ENCODE measurements at places on chromosomes 5 and 9. TPM values are rescaled to one million over a fixed set of nuclear protein-coding genes. Genes with fewer than 3 reads are reported as not detected.

Gene IL9
- total RNA-seq, result not detected

- no peaks in the 10 kb centered on the region for H3K36me3 ChIP-seq
- DNase-seq, result no peak
- peaks cover 9% of the 10 kb centered on the region for H3K4me1 ChIP-seq
Observed at GRCh38 chr9:99116003-99116411, 11.1 kb downstream of the TGFBR1 start.

DNA sequence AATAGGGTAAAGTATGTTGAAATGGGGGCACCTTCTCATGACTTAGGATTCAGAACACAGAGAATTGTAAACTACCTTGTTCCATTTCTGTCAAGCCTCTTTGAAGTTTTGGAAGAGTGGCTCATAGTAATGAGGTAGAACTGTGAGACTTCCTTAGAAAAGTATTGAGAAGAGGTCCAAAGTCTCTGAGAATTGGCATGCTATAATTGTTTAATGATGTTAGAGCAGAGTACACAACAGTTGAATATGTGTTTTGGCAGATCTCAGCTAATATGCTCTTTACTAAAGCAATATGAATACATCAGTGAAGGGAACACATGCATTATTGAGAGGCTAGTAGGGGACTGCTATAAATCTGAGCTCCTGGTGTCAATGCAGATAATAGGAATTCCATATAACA is 579.4 kb upstream of the RIOK2 start:
- no peaks in the 10 kb centered on the region for H3K36me3 ChIP-seq
- H3K27ac ChIP-seq, result no peak overlapping the region
- H3K4me3 ChIP-seq, result no peak overlapping the region
- H3K4me1 ChIP-seq, result no peaks in the 10 kb centered on the region

- H3K27me3 ChIP-seq, result no peaks in the 10 kb centered on the region
- peak; percentile 92 for DNase-seq
- H3K4me1 ChIP-seq, result peaks cover 7% of the 10 kb centered on the region
Observed at GRCh38 chr5:139982157-139982974, 60.7 kb downstream of the NRG2 start.

- no peaks in the 10 kb centered on the region for H3K36me3 ChIP-seq
- no peak overlapping the region for H3K27ac ChIP-seq
- no peak overlapping the region for H3K4me3 ChIP-seq
- DNase-seq, result no peak
Observed at GRCh38 chr9:133969681-133970580, 22.2 kb downstream of the VAV2 start.

Gene MTMR12
- 33.1 TPM for total RNA-seq

- H3K4me3 ChIP-seq, result no peak overlapping the region
- H3K27me3 ChIP-seq, result no peaks in the 10 kb centered on the region
- H3K27ac ChIP-seq, result peak overlapping the region; percentile 88
- peaks cover 50% of the 10 kb centered on the region for H3K4me1 ChIP-seq
Observed at GRCh38 chr9:130024597-130024994, 18.4 kb downstream of the FNBP1 start.

- no peaks in the 10 kb centered on the region for H3K36me3 ChIP-seq
- no peak overlapping the region for H3K4me3 ChIP-seq
- no peak for DNase-seq
- no peak overlapping the region for H3K27ac ChIP-seq
- H3K4me1 ChIP-seq, result peaks cover 8% of the 10 kb centered on the region
Observed at GRCh38 chr9:136361754-136362449, 1.6 kb downstream of the DNLZ start.

- no peak overlapping the region for H3K4me3 ChIP-seq
- no peak overlapping the region for H3K27ac ChIP-seq
- H3K27me3 ChIP-seq, result no peaks in the 10 kb centered on the region
- no peak for DNase-seq
- no peaks in the 10 kb centered on the region for H3K4me1 ChIP-seq
- no peaks in the 10 kb centered on the region for H3K36me3 ChIP-seq
Observed at GRCh38 chr9:122040561-122041242, 52.4 kb downstream of the TTLL11 start.

DNA sequence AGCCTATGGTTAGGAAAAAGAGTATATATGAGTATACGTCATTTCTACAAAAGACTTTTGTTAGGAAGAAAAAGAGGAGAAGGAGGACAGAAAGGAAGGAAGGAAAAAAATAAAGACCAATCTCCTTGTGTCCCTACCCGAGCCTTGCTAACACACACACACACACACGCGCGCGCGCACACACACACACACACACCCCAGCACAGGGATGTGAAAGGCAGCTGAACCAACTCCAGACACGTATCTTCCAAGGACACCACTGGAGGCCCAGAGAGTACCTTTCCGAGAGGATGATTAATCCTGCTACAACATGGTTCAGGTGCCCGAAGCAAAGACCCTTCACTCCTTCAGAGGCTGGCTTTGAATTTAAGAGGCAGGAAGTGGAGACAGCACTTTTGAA is 56.9 kb upstream of the GALNT10 start:
- H3K4me3 ChIP-seq, result no peak overlapping the region
- H3K36me3 ChIP-seq, result no peaks in the 10 kb centered on the region
- no peak for DNase-seq
- no peaks in the 10 kb centered on the region for H3K4me1 ChIP-seq
- H3K27me3 ChIP-seq, result no peaks in the 10 kb centered on the region
- no peak overlapping the region for H3K27ac ChIP-seq

Gene EGFL7
- total RNA-seq, result 38.4 TPM

GRCh38 chr9:297104-297972 is 82.7 kb downstream of the DOCK8 start:
- no peak overlapping the region for H3K4me3 ChIP-seq
- no peak for DNase-seq
- no peaks in the 10 kb centered on the region for H3K4me1 ChIP-seq
- no peaks in the 10 kb centered on the region for H3K27me3 ChIP-seq

Data from thyroid gland (tissue), 4 donors.